ENCODE measurements at places on chromosomes 7 and 10.

DNA sequence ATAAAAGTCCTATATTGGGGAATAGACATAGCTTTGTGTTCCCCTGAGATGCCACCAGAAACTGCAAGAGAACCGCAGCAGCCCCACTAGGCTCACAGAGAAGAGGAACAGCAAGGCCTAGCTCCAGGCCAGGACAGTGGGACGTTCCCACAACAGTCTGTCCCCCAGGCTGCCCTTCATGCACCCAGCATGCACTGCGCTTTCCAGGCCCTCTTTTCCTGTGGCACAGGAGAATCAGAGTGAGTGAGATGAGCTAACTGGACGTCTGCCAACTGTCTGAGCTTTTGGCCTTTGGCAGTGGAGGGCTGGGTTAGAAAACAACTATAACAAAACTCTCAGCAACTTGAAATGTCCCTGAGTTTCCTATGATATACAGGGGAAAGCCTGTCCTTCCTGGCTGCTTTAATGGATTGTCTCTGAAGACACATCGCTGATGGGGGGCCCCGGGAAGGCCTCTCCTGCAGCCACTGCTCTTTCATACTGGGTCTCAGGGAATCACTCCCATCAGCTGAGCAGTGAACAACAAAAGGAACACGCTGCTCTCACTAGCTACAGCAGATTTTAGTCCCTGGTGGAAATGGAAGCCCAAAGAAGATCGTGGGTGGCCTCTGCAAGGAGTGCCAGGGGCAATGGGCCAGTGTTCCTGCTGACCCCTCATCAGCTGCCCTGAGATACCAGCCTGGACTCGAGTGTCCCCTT is 53.5 kb downstream of the PODXL start:
- DNase-seq: peak; percentile 49

DNA sequence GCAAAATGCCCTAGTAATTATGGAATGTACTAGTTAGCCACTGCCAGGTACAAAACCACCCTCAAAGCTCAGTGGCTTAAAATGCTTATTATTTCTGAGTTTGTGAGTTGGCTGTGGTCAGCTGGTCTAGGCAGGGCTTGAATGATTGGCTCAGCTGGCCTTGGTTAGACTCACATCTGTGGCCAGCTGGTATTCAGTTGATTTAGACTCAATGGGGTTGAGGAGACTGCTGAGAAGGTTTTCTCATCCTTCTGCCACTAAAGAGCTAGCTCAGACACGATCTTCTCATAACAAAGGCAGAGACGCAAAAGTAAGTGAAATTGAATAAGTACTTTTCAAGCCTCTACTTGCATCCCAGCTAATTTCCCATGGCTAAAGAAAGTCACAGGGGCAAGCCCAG is 57.1 kb upstream of the CYP2C18 start:
- no peak for DNase-seq

DNA sequence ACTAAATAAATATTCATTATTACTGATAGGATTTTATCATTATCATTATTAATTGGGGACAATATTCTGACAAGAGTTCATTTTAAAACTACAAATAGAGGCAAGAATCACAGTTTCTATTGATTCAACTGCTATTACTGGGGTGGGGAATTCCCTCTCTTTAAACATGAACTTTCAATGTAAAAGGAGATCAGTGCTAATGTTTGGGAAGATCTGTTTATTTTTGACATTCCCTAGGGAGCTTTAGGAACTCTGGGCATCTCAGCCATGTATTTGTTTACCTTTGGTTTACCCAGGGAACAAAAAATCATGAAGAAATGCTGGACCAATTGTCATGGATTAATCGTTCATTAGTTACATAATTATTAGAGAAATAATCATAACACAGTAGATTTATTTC is 443.2 kb upstream of the AKR1E2 start:
- peak; percentile 44 for DNase-seq

DNA sequence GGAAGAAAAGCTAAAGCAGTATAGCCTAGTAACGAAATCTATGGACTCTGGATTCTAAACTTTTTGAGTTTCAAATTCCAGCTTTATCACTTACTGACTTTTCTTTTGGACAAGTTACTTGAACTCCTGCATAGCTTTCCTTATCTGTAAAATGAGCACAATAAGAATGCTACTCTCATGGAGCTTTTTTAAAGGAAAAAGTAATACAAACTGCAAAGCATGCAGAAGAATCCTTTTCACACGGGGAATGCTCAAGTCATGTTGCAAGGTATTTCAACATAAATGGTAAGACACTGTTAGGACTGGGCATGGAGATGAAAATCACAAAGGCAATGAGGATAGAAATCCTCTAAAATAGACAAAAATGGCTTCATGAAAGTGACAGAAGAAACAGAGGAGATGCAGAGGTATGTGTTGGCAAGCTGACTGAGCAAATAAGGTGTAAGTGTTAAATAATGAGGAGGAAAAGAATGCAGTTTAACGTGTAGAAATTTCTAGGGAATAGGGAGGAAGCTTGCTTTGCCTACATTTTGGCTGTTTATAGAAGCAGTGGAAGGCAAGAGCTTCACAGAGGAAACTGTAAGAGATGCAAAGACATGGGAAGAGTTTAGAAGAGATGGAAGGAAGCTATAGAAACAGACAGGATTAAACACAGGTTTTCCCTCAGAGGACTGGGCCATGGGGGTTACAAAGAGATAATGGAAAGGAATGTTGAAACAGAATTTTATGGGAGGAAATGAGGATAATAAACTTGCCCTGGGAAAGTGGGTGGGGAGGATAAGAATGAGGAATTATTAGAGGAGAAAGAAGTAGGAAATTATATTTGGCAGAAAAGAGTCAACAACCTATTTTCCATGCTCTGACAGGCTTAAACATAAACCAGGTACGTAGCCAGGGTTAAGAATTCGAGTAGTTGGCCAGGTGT is 28.8 kb upstream of the SNX13 start:
- no peak for DNase-seq

- DNase-seq: peak; percentile 13
Measured at GRCh38 chr10:22713853-22714478, 412 bp downstream of the PIP4K2A start.

Data from IMR-90 (cell line).